Cortex of kidney (tissue), 1 donor: ENCODE measurements at places on chromosomes 7 and 10.

DNA sequence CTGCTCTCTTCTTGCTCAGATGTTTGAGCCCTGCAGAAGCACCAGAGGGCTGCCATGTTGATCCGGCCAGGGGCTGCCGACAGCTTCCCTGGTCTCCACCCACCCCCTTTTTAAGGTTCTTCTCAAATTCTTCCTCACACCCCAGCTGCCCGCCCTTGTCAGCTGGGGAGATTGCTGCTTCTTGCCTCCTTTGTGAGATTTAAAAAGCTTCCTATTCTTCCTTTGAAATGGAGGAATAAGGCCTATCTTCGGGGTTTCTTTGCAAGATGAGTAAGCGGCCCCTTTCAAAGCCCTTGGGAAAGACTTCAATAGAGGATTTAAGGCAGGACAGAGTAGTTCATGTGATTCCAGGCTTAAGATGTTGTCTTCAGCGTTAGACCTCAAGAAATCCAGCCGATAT is 211.9 kb upstream of the SHH start:
- no peak for DNase-seq

DNA sequence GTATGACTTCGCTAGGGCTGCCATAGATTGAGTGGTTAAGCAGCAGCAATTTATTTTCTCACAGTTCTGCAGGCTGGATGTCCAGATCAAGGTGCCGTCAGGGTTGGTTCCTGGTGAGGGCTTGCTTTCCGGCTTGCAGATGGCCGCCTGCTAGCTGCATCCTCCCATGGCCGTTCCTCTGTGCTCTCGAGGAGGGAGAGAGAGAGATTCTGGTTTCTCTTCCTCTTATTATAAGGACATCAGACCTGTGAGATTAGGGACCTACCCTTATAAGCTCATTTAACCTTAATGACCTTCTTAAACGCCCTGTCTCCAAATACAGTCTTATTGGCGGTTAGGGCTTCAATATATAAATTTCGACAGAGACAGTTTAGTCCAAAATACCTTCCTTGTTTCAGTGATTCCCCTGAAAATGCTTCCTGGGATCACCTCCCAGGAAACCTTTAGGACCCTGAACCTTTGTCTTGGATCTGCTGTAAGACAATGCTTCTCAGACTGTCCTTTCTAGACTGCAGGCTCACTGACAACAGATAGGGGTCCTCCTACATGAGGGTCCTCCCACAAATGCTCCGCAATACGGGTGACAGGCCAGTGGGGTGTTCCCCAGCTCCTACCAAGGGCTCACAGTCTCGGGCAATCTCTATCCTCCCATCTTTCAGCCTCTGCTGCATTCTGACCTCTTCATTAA is 82.5 kb upstream of the BAIAP2L1 start:
- DNase-seq = no peak

- DNase-seq = no peak
These were observed 576.8 kb downstream of the GALNT17 start for GRCh38 chr7:71708710-71709109.

GRCh38 chr10:105950410-105950809 is 1214.1 kb downstream of the SORCS1 start:
- DNase-seq = no peak

DNA sequence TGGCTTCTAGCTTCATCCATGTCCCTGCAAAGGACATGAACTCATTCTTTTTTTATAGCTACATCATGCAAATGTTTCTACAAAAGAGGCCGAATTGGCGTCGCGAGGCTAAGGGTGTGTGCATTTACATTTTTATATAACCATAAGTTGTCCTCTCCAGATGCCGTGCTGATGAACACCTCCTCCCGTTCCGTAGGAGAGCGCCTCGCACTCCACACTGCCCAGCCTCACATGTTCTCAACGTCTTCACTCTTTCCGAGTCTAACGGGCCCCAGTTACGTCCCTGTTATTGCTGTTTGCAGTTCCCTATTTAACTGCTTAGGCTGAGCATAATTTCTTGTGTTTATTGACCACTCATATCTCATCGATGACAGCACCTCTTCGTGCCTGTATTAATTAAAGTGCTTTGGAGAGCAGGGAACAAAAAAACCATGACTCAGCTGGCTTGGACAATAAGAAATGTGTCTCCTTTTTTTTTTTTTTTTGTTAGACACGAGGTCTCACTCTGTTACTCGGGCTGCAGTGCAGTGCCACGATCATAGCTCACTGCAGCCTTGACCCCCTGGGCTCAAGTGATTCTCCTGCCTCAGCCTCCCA is 113.5 kb upstream of the SDK1 start:
- DNase-seq = no peak

- DNase-seq = no peak
These were observed at the start of gene LOXL4 for GRCh38 chr10:98267894-98268693. Gene LOXL4 (minus strand): TSS chr10:98268194. CDS start chr10:98263019, 5,175 bp downstream.

DNA sequence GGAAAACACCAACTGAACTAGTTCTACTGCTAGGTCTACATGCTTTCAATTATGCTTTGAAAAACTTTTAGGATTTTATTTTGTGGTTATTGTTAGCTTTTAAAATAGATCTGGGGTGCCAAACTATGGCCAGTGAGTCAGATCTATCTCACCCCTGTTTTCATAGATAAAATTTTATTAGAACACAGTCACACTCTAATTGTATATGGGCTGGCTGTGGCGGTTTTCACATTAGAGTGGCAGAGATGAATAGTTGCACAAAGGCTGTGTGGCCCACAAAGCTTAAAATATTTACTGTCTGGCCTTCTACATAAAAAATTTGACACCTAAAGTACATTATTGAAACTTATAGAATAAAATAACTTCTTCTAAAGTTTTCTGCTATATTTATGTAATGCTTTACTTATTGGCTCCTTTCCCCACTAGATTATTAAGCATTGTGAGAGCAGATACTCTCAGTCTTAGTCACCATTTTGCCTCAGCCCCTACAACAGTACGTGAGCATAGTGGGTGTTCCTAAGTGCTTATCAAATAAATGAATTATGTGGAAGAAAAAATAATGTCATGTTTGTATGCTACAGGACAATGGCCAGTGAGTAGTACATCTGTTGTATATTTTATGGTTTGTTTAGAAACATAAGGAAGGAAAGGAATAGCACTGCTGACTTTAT is 5.4 kb upstream of the SUV39H2 start:
- no peak for DNase-seq

DNA sequence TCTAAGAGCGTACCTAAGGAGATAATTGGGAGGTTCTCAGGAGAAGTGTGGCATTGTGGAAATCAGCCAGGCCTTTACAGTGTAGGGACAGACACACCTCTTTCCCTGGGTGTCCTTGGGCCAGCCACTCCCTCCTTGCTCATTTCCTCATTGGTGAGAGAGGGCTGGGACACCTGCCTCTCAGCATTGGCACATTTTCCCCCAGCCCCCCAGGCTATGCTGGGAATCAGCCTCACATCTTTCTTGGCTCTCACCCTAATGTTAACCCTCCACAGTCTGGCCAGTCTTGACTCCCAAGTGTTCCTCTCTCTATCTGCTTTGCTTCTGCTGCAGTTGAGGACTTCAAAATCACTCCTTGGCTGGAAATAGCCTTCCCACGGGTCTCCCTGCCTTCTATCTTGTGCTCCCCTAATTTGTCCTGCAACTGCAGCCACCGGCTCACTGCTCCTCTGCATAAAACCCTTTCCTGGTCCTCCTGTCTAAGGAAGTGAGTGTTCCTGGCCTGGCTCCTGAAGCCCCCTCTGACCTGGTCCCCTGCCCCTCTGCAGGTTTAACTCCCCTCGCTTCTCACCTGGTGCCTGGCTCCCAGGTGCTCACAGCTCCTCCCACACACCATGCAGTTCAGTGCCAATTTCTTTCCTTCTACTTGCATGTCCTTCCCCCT is 15.8 kb downstream of the TBXAS1 start:
- no peak for DNase-seq

DNA sequence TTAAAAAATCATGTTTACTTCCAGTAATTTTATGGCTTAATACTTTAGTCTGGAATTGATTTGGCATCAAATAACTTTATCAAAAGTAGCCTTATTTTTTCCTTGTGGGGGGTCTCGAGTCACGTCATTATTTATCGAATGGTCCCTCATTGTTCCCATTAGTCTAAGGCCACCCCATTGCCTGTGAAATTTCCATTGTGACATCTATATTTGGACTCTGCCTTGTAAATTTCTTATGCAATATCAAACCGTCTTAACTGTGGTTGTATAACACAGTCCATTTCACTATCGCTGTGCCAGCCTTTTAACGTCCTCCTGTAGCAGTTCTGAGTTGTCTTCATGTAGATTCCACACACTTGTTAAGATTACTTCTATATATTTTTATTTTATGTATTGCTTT is 103.9 kb upstream of the RET start:
- DNase-seq = no peak

- DNase-seq = no peak
These were observed 42.9 kb upstream of the FAM13C start for GRCh38 chr10:59405235-59405634.

GRCh38 chr7:4091767-4092166 is 590.3 kb upstream of the FOXK1 start:
- no peak for DNase-seq

DNA sequence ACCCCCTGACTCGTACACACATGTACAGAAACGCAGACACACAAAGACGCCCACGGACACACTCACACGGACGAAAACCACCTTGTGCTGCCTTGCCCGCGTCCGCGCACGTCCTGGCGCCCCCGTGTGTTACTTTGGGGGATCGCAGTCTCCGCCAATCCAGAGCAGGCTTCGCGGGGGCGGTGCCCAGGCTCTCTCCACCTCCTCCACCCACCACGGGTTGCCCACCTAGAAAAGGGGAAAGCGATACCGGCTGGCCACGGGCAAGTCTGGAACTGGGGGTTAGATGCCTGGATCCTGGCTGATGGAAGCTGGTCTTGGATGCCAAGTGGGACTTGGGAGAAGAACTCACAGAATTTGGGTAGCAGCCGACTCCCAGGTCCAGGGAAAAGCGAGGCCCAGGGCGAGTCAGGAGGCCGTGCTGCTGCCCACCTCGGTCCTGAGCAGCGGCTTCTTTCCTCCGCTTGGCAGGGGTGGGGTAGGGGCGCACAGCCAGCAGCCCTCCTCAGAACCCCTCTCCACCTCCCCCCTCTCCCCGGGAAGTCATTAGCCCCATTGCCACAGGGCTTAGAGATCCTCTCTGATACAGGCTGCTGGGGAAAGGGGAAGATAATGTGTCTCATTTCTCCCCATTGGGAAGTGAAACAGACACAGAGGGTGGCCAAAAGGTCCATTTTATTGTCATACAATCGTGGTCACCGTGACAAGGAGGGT is 4.6 kb upstream of the VGF start:
- DNase-seq = no peak

DNA sequence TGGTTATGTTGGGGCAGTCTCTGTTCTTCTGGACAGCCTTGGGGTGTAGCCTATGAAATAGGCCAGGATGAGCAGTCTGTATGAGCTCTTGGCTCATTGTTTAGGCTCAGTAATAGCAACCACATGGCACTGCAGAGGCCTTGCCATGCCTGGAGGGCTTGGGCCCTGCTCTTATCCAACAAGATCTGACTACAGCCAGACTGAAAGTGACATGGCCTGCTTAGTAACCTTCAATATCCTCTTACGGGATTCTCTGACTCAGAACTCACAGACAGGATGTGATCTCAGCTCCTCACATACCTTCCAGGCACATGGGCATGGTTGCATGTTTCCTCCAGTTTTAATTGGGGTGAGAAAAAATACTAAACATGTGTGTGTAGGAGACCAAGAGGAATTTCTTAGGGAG is 289.3 kb downstream of the PTEN start:
- DNase-seq = no peak

DNA sequence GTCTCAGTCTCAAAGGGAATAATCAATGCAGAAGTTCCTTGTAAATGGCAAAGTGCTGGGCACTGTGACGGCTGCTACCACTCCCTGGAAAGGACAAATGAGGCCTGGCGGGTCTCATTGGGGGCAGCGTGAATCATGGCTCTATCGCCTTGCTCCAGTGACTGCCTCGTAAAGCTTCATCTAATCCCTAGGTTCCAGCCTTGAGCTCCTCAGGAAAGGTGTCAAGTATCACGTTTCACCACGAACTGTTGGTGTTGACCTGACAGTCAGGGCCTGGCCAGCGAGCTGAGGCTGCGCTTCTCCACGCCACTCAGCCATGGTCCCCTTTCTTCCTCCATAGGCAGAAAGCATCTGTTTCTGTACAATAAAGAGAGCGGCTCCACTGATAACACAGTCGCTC is 126.7 kb upstream of the ZNF32 start:
- no peak for DNase-seq

DNA sequence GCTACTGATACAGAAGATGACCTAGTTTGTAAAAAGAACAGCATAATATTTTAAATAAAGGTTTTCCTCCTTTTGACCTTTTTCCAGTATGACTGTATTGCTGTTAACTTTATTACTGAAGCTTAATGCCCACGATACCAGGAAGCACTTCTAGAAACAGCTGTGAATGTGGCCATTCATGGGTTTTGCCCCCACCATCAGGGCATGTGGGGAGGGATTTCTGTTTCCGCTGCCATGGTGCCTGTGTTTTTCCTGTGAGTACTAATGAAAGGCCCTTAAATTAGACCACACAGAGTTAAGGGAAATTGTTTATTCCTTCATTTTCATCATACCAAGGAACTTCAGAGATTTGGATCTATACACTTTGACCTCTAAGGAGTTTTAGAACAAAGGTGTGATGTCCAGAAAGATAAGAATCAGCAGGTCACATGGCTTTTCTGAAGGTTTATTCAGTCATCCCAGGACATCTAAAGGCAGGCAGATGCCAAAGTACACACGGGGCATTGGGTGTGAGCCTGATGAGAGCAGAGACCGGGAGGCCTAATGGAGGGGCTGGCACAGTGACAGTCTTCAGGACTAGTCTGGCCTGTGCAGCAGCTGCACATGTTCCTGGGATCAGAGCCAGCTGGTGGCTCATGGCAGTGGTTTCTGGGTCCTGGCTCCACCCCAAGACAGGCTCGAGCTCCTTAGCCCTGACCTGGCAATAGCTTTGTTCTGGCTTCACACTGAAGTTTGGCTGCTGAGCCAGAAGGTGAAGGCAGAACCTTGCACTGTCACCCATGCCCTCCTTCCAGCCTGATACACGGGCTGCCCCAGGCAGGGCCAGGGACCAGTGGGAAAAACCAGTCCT is 190.9 kb downstream of the REEP3 start:
- DNase-seq = peak; percentile 19

- no peak for DNase-seq
These were observed 55.3 kb upstream of the C7orf33 start for GRCh38 chr7:148535217-148535616.
